ENCODE measurements at places on chromosomes 11 and 22.

DNA sequence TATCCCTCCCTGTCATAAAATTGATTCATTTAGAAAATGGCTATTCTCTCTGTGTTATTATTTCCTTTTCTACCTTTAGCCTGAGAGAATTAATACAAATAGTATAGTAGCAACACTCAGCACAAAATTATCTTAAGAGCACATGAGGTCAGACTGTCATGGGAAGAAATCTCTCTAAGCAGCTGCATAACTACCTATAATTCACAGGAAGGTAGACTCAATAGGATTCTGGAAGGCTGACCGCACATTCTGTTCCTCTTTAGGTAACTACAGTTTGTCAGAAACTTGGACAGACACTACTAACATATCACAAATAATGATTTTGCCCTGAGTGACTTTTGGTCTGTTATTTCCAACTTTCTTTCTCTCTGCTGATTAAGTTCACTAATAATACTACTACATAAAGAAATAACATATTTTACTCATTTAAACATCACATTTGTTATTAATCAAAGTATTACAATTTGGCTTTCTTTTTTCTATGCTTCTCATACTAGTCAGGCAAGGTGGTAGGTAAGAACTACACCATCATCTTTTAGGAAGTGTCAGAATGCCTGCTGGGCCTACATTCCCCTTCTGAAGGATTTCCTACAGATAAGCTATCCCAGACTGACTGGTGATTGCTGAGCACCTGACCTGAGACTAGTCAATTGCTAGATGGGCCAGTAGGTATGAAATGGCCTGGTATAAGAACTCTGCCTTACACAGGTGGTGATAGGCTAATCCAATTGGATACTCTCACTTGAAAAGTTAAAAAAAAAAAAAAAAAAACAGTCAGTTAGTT, 325.1 kb downstream of the DLG2 start:
- no peak for DNase-seq

- no peak for DNase-seq
These were observed 41.3 kb upstream of the ETS1 start for GRCh38 chr11:128628686-128629085.

GRCh38 chr22:22026157-22026831, 43.7 kb upstream of the TOP3B start:
- no peak for DNase-seq

- no peak for DNase-seq
These were observed 117.8 kb downstream of the NTM start for GRCh38 chr11:131488238-131488637.

DNA sequence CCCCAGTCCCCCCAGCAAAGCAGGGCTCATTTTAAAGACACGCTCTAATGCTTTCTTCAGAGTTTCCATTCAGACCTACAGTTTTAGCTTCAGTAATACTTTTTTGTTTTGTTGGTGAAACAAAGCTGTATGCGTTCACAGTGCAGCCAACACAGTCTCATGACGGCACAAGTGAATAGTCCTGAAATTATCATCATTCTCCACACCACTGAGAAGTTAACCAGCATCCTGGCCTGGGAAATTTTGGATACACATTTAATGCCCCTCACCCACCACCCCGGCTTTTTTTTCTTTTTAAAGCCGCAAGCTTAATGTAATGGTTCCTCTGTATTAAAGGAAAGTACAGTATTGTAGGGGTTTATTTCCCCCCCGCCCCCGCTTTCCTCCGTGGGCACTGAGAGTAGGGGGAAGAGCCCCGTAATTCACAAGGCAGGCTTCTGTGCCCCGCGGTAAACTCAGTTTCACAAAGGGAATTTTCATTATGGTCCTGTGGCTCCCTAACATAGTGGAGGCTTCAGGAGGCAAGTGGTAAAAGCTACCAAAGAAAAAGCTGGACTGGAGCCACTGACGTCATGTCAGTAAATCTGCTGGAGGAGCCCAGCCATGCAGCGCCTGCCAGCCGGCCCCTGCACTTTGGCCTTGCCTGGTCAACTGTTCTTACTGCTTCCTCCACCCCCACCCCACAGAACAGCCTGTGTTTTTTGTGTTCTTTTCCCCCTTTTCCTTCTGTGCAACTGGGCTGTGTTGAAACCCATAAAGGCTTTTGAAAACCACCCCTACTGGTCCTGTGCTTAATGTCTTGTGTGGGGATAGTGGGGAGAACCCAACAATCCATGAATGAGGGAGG, 18.2 kb downstream of the TEAD1 start:
- DNase-seq, result peak; percentile 18

GRCh38 chr22:30889996-30890480, 78.5 kb downstream of the MORC2 start:
- no peak for DNase-seq

Measured in NCI-H524 (cell line).